ENCODE measurements at places on chromosomes 12 and 14.
A peak's percentile ranks its signal among the peaks of the same experiment; 100 is the strongest.

DNA sequence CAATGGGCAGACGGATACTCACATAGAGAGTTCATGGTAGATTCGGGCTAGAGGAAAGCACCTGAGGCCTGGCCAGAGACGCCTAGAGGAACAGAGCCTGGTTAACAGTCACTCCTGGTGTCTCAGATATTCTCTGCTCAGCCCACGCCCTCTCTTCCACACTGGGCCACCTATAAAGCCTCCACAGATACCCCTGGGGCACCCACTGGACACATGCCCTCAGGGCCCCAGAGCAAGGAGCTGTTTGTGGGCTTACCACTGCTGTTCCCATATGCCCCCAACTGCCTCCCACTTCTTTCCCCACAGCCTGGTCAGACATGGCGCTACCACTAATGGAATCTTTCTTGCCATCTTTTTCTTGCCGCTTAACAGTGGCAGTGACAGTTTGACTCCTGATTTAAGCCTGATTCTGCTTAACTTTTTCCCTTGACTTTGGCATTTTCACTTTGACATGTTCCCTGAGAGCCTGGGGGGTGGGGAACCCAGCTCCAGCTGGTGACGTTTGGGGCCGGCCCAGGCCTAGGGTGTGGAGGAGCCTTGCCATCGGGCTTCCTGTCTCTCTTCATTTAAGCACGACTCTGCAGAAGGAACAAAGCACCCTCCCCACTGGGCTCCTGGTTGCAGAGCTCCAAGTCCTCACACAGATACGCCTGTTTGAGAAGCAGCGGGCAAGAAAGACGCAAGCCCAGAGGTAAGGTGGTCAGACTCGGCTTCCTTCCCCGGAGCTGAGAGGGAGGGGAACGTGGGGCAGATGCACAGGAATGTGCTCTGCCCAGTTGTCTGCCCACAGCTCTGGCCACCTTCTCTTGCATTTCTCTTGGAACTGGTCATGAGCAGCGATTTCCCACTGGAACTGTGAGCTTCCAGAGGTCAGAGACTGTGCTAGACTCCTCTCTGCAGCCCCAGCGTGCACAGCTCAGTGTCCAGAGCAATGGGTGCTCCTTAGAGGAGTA is at the start of gene CD4:
CD4 (plus strand) TSS at position 557 of the 953 bp plus-strand sequence. CDS start 10,611 bp downstream, outside the sequence.
- no peak for DNase-seq

GRCh38 chr14:22622255-22622654 is 21.9 kb downstream of the OR6J1 start:
- peak; percentile 59 for DNase-seq

DNA sequence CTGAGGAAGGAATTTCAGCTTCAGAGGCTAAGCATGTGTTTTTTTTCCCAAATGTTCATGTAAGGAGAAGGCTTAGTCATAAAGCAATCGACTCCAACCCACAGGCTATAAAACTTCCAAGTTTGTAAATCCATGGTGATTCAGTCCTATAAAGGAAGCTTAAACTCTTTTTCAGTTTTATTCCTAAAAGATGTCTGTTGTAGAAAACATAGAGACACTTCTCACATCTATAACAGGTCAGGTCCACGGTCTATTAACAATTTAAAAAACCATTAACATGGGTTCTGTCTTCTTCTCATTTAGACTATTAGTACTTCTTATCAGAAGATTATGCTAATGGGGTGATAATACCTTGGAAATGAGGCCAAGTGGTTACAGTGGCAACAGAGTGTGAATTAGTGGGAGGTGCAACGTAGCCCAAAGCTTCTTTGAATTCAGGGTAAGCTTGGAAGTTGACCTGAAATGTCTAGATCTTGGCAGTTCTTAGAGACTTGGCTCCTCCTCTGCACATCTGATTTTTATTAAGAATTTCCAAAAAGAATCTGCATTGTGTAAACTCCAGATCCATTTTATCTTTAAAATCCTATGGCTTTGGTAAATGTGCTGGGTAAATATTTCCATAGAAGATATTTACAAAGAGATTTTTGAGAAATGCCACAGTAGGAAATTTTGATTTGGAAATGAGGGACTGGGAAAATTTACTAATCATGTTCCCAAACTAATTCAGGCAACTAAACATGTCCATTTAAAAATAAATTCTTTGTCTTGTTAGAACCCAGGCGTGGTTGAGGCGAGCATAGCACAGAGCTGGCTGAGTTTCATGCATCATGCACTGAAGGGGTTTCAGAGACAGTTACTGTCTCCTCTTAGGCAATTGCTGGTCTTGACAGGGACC is 86.4 kb downstream of the EML1 start:
- peak; percentile 76 for DNase-seq

DNA sequence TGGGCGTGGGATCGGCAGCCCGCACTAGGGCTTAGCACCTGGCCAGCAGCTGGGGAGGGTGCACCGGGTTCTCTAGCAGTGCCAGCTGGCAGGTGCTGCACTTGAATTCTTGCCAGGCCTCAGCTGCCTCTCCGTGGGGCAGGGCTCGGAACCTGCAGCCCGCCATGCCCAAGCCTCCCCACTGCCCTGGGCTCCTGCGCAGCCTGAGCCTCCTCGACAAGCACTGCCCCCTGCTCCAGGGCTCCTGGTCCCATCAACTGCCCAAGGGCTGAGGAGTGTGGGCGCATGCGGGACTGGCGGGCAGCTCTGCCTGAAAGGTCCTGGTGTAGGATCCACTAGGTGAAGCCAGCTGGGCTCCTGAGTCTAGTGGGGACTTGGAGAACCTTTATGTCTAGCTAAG is 30.6 kb upstream of the SDR39U1 start:
- DNase-seq, result no peak

DNA sequence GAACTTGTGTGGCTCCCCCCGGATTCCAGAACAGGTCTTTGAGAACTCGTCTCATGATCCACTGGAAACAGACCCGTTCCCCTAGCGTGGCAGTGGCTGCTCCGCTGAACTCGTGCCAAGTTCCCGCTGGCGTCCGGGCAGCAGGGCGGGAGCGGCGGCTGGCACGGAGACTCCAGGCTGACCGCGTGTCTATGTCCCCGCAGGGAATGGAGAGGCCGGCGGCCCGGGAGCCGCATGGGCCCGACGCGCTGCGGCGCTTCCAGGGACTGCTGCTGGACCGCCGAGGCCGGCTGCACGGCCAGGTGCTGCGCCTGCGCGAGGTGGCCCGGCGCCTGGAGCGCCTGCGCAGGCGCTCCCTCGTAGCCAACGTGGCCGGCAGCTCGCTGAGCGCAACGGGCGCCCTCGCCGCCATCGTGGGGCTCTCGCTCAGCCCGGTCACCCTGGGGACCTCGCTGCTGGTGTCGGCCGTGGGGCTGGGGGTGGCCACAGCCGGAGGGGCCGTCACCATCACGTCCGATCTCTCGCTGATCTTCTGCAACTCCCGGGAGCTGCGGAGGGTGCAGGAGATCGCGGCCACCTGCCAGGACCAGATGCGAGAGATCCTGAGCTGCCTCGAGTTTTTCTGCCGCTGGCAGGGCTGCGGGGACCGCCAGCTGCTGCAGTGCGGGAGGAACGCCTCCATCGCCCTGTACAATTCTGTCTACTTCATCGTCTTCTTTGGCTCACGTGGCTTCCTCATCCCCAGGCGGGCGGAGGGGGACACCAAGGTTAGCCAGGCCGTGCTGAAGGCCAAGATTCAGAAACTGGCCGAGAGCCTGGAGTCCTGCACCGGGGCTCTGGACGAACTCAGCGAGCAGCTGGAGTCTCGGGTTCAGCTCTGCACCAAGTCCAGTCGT is 1.5 kb downstream of the APOLD1 start:
- DNase-seq, result peak; percentile 84

DNA sequence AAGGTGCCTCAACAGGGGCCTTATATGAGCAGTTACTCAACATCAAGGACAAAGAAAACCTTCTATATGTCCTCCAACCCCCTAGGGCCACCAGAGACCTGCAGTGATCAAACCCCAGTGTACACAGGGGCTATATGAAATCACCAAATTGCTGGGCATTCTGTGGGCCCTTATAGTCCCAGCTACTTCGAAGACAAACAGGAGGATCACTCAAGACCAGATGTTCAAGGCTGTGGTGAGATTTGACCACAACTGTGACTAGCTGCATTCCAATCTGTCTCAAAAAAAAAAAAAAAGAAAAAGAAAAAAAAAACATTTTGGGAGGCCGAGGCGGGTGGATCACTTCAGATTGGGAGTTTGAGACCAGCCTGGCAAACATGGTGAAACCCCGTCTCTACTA is 51.0 kb upstream of the PRB2 start:
- DNase-seq, result peak; percentile 13

GRCh38 chr12:8491646-8492530 is 21.4 kb upstream of the CLEC4D start:
- DNase-seq, result no peak

GRCh38 chr14:101826351-101826750 is 64.8 kb downstream of the PPP2R5C start:
- DNase-seq, result no peak

GRCh38 chr12:120771097-120771496 is 45.5 kb downstream of the ACADS start:
- no peak for DNase-seq

- no peak for DNase-seq
Measured at GRCh38 chr14:102200690-102201352, 61.1 kb downstream of the WDR20 start.

DNA sequence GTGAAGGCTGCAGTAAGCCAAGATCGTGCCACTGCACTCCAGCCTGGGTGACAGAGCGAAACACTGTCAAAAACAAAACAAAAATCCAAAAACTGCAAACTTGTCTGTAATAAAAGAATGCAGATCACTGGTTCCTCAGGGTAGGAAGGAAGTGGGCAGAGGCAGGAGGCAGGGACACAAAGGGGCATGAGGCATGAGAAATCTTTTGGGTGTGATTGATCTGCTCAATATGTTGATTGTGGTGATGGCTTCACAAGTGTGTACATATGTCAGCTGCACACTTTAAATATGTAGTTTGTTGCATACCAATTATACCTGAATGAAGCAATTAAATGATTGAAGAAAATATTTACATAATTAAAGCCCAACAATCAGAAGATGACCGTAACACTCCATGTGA is 117.6 kb downstream of the CMAS start:
- no peak for DNase-seq

DNA sequence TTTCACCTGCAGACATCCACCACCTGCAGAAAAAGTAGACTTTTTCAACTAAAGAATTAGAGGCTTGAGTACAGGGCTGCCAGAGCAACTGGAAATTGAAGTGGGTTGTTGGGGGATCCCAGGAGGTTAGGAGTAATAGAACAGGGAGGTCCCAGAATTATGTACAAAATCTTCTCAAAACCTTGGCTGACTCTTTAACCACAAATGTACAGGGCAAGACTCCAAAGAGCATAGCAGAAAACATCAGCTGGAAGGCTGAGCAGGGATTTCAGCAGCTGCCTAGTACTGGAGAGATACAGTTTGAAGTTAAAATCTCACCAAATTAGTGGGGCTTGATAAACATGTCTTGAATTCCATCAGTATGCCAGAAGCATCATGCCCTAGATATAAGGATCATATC is 191.6 kb downstream of the CRADD start:
- DNase-seq, result no peak

DNA sequence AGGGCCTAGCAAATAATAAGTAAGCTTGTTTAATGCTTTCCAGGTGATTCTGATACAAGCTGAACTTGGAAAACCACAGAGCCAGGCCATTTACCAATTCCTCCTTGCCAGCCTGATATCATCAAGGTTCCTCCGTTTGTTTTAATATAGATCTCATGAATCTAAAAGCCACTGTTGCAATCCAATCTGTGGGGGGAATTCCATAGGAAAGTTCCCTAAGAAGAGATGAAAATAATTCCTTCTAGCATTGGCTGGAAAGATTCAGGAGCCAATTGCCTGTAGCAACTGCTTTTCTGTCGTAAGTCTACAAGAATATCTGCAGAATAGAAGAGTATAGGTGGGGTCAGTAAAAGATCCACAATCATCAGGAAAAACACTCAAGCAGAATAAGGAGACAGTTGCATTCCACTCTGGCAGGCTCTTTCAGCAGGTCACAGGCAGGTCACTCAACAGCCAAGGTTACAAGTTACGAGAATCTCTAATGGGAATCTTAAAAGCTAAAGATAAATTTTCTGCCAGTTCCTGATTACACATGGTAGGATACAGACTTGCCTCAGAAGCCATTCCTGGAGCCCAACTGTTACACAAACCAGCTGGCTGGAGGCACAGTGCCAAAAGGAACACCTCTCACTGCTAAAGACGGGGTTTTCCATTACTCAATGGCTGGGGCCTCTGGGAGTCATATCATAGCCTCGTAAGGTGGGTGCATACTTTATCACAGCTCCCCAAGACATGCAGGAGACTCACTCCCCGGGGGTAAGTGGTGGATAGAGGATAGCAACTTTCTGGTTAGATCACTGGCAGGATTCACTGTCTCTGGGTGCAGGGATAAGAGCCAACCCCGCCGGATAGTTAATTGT is 43.6 kb downstream of the FGD6 start:
- peak; percentile 58 for DNase-seq

DNA sequence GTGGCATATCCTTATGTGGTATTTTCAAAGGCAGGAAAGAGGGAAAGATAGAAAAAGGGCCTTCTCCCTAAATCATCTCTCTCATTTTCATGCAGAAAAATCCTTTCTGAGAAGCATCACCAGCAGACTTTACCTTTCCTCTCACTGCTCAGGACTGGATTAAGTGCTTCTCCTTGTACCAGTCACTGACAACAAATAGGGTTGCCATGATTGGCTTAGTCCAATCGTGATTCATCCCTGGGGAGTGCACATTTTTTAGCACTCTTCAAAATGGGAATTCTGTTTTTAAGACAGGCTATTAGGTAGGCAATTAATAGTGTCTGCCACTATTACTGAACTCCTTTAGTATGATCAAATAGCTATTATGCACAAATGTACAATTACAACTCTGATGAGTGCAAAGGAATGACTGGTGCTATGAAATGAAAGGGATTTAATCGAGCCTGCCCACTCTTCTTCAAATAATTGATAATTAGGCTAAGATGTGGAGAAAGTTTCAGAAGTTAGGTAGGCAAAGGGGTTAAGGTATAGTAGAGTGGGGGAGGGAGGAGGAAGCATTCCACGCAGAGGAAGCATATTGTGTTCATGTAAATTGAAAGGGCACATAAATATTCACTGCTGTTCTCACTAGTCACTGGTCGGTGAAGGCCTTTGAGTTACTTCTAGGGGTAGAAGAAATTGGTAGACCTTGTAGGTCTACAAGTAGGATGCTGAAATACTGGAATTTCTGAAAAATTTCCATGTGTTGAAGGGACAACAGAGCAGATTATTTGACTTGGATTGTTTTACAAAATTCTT is 84.0 kb downstream of the MSRB3 start:
- DNase-seq, result peak; percentile 10

- peak; percentile 38 for DNase-seq
Measured at GRCh38 chr14:96797582-96798349, 584 bp downstream of the VRK1 start.

GRCh38 chr12:80230068-80230467 is 130.7 kb downstream of the OTOGL start:
- DNase-seq, result no peak

GRCh38 chr14:71597955-71598660 is 334.1 kb upstream of the RGS6 start:
- no peak for DNase-seq

DNA sequence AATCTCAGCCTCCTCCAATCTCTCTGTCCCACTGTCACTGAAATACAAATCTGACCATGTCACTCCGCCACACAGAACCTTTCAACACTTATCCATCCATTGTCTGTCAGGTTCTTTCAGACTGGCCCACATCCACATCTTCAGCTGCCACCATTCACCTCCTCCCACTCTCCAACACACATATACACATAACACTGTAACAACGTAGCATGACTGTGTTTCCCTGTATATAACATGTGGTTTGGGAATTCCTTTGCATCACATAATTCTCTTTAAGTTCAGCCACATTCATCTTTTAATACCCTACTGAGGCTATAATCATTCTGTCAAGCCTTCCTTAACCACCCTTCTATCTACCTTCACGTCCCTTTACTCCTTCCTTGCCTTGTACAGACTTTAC is 99.2 kb downstream of the PPP2R5E start:
- DNase-seq, result no peak
